Cardiac muscle cell (in vitro differentiated cells and primary cell): ENCODE measurements at places on chromosomes 5 and 9.

GRCh38 chr9:125233678-125234077 lies 7.5 kb downstream of the HSPA5 start:
- DNase-seq, result no peak

- no peak for DNase-seq
Measured at GRCh38 chr5:79893976-79894375, 97.1 kb downstream of the MTX3 start.

DNA sequence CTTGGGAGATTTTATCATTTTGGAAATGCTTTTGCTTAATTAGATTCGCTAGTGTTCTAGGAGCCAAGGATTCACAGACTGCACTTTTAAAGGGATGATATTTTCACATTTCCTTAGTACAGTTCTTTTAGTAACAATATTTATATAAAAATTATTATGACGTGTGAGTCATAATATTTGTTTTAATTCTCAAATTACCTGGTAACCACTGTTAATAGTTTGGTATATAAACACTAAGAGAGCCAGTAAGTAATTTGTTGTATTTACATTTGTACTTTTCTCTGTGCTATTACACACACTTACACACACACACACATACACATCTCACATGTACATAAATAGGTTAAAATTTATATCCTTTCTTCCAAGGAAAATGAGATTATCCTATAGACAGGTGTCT lies 58.8 kb upstream of the RAD23B start:
- no peak for DNase-seq

DNA sequence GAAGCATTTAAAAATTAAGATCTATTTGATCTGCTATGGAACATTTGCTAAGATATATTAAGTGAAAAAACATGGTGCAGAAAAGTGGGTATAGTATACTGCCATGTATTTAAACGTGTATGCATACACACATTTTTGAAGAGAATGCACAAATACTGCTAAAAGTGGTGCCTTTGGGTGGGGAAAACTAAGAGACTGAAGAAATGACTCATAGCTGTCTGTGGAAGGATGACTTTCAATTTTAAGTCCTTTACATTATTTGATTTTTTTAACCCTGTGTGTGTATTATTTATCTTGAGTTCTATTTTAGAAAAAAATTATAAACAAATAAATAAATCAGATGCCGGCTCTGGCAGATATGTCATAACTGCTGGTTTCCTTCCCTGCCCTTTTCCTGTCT lies 120.7 kb upstream of the SLIT3 start:
- DNase-seq, result no peak

DNA sequence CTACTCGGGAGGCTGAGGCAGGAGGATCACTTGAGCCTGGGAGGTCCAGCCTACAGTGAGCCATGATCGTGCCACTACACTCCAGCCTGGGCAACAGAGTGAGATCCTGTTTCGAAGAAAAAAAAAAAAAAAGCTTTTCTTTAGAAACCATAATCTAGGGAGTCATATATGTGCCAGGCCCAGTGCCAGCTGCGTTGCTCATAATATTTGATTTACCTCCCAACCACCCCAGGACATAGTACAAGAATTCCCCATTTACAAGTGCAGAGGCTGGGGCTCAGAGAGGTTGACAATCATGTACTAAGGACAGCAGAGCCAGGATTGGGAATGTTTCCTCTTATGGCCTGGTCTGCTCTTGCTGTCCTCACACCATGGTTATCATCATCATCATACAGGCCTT lies 25.1 kb upstream of the TRIM14 start:
- DNase-seq, result no peak

GRCh38 chr5:136133222-136133921 lies 727 bp downstream of the SMAD5 start:
- peak; percentile 71 for DNase-seq

DNA sequence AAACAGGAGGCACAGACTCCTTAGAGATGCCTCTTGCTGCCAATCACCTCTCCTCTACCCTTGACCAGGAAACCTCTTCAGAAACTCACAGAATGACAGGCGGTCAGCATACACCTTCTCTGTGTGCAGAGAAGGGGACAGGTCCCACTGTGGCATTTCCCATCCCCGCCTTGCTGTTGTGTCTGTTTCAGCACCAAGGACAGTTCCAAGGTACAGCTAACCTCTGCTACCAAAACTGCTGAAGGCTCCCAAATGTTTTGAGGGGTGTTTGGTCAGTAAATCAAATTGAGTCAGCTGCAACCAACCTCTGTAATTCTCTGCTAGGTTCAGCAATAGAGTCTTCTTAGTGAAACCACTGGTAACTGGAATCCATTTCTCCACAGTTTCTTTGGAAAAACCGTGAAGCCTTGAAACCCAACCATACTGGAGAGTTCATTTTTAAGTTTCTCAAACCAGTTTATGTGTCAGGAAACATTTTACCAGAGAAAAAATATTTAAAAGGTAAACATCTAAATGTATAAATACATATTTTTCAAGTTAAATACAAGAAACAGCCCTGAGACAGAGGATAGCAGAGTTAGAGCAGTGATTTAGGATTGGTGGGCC lies 122.0 kb downstream of the DRD1 start:
- DNase-seq, result peak; percentile 92

- DNase-seq, result no peak
Measured at GRCh38 chr9:92682269-92682668, 12.3 kb upstream of the IPPK start.

GRCh38 chr5:139416651-139417050 lies 12.8 kb upstream of the SPATA24 start:
- DNase-seq, result no peak

GRCh38 chr5:10461904-10462555 lies 20.4 kb downstream of the ROPN1L start:
- DNase-seq, result no peak

- no peak for DNase-seq
Measured at GRCh38 chr5:1656271-1656975, 132.7 kb upstream of the LPCAT1 start.

DNA sequence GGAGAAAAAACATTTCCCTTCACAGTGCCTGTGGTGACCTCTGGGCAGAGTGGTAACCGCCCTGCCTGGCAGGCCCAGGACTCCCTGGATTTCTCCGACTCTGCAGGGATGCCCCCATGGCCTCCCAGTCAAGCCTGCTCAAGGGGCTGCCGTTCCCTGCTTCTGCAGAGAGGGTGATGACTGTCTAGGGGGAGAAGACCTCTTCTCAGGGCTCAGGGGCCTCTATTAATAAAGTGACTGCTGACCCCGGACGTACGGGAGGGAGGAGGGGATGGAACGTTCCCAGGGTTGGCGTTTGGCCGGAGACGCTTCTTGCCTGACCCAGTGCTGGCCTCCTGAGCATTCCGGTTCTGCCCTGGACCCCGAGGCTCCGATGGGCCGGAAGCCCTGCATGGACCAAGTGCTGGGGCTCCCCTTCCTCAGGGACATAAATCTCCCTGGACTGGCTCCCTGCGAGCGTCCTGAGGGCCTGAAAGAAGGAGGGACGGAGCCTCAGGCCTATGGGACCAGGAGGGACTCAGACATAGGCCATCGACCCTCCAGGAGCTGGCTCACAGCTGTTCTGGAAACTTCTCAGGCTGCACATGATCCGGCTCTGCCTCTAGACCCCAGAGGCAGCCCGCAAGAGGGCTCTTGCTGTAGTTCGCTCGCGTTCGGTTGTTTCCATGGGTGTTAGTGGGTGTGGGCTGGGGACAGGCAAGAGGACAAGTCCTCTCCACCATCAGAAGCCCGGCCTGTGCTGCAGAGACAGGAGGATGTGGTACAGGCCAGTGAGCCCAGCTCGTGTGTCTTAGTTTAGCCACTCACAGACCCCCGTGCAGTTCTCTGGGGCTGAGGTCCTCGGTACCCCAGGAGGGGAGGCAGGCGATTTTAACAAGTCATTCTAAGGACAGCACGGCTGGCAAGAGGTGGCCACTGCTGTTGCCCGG lies 8.1 kb upstream of the RNU6ATAC start:
- no peak for DNase-seq

GRCh38 chr5:68074048-68074632 lies 141.4 kb upstream of the PIK3R1 start:
- peak; percentile 53 for DNase-seq

DNA sequence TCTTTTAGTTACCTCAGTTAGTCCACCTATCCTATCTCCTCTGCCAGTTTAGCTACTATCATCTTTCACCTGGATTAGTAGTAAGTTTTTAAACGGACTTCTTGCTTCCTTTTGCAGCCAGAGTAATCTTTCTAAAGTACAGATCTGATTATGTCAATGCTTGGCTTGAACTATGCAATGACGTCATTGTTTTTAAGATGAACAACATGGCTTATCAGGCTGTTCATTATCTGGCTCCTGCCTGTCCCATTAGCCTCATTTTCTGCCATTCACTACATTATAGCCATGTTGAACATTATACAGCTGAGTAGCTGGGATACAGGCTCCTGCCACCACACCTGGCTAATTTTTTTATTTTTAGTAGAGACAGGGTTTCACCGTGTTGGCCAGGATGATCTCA lies 98.7 kb downstream of the RANBP17 start:
- peak; percentile 34 for DNase-seq

DNA sequence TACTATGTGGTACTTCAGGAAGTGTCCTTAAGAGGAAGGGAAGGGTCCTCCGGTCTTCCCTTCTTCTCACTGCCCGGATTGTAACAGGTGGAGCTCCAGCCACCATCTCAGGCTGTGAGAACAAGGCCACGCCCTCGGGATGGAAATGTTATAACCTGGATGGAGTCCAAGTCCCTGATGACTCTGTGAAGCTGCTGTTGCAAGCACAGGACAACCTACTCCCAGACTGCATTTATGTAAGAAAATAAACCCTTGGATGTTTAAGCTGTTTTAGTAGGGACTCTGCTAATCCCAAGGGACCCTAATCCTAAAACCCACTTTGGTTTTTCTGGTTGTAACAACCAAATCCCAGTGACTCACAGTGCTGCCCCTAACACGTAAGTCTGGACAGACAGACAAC lies 221.6 kb downstream of the ACTL7B start:
- peak; percentile 57 for DNase-seq
